ENCODE measurements at places on chromosomes 5 and 9.

- no peak for DNase-seq
Measured at GRCh38 chr5:53030893-53031292, 41.7 kb downstream of the ITGA2 start.

GRCh38 chr5:132019857-132020555, 8.5 kb upstream of the ACSL6 start:
- no peak for DNase-seq

DNA sequence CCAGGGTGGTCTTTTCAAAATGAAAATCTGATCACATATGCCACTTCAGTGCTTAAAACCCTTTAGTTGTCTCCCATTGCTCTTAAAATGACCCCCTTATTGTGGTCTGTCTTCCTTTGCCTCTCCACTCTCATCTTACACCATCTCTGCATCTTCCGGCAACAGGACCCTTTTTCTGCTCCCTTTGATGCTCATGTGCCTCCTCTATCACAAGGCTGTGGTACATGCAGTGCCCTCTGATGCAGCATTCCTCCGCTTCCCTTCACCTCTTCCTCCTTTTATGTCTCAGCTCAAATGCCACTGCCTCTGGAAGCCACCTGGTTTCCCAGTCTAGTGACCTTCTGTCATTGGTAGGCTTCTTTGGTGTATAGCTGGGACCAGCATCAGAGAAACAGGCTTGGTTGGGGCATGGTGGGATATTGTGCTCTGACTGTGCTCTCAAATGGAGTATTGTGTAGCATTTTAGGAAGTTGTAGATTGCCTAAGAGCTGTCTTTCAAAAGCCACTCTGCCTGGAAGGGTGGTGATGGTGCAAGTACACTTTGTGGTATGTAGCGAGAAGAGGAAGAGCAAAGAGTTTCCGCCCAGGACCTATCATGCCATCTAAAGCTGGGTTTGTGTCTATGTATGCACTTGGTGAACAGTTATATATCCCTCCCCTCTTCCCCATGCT, 28.1 kb downstream of the ARHGAP26 start:
- DNase-seq: no peak

DNA sequence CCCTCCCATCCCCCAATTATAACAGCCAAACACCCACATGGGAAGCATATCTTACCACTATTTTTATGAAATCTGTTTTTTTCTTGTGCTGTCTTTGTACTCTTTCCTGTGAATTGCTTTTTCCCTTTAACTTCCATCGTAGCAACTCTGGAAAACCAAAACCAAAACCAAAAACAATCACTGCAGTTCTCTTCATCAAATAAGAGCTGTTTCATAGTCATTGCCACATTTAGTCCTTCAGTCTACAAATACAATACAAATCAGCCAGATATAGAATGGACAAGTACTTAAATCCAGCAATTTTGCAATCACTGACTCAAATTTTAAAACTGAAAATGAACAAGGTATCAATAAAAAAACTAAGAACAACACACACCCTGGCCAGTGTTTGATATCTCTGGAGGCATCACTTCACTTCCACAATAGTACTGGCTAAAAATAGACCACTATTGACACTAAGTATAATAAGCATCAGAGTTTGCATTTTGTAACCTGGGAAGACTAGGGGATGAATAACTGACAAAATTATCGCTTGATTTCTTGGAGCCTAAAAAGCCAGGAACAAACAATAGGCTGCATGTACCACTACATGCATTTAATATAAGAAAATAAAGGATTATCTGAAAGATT, 5.4 kb downstream of the PUM3 start:
- DNase-seq: no peak

- DNase-seq: no peak
Measured at GRCh38 chr9:131418143-131419025, 24.5 kb downstream of the PRRC2B start.

GRCh38 chr5:101370181-101370580, 467.1 kb upstream of the ST8SIA4 start:
- DNase-seq: no peak

- DNase-seq: no peak
Measured at GRCh38 chr9:127569886-127570401, 42.1 kb upstream of the STXBP1 start.

DNA sequence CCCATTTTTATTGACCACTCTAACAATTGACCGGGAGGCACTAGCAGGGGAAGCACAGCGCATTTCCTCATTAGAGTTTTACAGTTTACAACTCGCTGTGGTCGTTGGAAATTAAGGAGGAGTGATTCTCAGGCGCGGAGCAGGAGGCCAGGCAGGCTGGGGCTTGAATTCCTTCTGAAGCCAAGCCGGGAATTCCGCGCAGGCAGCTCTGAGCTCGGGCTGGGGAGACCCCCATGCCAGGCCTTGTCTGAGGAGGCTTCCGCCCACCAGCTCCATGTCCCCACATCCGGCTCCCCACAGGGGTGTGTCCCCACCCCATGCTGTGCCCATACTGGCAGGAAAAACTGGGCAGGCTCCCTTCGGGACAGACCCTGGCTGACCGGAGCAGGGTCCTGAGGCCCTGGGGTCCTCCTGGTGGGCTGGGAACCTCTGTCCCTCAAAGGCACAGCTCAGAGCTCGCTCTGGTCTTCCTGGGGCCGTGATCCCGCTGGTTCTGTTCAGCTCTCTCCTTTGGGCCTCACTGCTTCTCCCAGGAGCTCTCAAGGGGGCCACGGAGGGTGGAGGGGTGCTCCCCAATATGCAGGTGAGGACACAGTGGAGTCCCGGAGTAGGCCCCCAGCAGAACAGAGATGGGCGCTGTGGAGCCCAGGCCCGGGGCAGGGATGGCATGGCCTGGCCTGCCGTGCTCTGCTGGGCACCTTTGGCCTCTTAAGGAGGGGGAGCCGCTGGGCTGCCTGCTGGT, 1.3 kb upstream of the NRARP start:
- DNase-seq: no peak

GRCh38 chr5:151870820-151871219, 53.8 kb downstream of the GLRA1 start:
- no peak for DNase-seq

- no peak for DNase-seq
Measured at GRCh38 chr5:133287500-133287899, 235.7 kb downstream of the HSPA4 start.

DNA sequence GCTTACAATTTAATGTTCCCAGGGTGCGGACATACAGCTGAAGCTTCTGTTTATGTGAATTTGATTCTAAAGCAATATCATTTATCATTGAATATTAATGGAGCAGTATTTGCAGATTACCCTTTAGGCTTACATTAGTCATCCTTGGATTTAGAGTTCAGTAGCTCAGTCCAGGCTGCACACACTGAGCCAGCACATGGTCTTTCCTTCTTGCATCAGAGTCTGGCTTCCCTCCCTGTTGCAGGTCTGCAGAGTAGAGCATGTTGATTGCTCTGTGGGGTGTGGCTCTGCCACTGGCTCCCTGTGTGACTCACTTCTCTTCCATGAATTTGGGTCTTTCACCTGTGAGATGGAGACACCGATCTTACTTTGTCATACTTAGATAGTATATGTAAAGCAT, 36.8 kb downstream of the NSG2 start:
- no peak for DNase-seq

DNA sequence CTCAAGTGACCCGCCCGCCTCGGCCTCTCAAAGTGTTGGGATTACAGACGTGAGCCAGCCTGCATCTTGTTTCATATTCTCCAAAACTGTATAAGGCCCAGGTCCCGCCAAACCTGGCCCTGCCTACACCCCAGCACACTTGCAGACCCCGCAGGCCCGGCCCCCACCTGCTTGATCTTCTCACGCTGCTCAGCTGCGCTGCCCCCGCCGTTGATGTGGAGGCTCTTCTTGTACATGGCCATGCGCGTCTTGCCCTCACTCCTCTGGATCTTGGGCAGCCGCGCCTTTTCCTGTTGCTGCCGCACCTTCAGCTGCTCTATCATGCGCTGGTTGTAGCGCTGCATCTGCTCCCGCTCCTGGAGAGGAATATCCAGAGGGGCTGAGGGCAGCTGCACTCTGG, 49.0 kb upstream of the FBXW11 start:
- no peak for DNase-seq

DNA sequence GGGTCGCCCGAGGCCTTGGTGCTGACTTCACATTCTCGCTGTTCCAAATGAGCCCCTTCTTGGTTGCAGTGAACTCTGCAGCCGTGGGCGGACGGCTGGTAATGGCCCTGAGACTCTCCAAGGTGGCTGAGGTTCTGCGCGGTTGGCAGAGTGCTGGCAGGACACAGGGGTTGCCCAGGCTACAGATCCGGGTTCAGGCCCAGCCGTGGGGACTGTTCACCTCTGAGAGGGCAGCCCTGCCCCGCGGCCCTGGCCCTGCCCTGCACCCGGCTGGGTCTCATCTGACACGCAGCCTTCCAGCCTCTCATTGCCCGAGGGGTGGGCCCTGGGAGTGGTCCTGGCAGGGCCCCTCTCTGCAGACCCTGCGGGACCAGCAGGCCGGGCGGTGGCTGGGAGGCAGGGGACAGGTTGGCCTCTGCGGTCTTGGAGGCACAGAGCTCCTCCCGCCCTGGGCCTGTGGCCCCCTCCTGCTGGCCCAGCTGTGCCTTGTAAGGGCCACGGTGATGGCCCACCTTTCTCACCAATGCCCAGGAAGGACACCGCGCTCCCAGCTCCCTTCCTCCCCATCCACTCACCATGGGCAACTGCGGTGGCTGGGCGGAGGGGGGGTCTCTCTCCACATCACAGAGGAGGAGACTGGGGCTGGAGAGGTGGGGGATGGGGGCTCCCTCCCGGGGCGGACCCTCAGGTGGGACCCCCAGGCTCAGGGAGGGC, 51.6 kb downstream of the AHRR start:
- DNase-seq: no peak

DNA sequence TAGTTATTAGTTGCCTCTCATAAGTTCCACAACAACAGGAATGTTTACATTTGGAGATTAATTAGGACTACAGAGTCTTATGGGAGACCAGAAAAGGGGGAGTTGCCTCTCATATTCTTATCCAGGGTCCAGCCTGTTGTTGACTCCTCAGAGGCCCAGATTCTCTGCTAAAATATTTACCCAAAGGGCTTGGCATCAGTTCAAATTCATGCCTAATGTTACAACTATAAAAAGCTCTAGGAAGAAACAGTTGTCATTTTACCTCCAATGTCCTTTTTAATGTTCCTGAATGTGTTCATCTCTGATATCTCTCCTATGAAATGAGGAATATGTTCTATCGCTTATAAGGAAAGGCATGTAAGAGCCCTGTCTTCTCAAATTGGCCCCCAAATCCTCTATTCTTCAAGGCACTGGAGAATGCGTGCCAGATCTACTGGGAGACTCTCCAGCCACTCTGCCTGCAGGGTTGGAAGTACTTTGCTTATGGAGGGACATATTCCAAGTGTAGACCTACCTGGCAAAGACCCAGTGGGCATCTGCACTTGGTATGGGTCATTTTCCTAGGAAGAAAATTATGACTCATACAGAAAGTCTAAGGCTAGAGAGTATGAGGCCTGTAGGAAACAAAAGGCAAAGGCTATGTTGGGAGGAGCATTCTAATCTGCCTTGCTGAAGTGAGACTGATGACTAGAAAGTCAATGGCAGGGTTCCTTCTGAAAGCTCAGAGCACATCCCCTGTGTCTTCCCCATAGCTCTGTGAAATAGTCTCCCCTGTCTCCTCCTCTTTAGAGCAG, 192.6 kb downstream of the ESM1 start:
- no peak for DNase-seq

- peak; percentile 40 for DNase-seq
Measured at GRCh38 chr9:69215774-69216485, 41.9 kb downstream of the TJP2 start.

DNA sequence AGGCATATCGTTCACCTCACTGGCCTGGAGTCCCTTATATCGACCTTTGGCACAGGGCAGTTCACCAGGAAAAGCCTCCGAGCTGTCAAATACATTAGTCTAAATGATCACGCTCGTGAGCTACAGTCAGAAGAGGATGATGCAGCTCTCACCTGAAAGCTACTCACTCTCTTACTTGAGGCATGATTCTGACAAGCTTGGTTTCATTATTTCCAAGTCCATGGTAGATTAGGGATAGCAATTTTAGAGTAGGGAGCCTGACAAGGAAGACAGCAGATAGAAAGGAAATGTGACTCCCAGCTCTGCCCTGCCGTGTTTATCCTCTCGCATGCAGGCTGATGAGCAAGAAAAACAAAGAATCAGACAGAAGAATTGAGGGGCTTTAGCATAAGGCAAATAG, 98.0 kb upstream of the MAP1B start:
- no peak for DNase-seq

- DNase-seq: no peak
Measured at GRCh38 chr9:112507001-112507680, 20.5 kb downstream of the KIAA1958 start.

DNA sequence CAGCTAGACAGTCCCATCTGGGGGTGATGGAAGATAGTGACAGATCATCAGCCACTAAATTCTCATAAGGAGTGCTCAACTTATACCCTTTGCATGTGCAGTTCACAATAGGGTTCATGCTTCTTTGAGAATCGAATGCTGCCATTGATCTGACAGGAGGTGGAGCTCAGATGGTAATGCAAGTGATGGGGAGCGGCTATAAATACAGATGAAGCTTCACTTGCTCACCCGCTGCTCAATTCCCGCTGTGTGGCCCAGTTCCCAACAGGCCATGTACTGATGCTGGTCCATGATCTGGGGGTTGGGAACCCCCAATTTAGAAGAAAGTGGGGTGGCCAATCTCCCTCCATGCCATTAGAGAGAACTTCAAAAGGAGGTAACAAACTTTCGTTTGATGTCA, 44.9 kb upstream of the ZNF462 start:
- DNase-seq: no peak

- DNase-seq: no peak
Measured at GRCh38 chr5:166959766-166960165, 1331.7 kb upstream of the WWC1 start.

GRCh38 chr9:115085773-115086377, 32.1 kb downstream of the TNC start:
- no peak for DNase-seq

DNA sequence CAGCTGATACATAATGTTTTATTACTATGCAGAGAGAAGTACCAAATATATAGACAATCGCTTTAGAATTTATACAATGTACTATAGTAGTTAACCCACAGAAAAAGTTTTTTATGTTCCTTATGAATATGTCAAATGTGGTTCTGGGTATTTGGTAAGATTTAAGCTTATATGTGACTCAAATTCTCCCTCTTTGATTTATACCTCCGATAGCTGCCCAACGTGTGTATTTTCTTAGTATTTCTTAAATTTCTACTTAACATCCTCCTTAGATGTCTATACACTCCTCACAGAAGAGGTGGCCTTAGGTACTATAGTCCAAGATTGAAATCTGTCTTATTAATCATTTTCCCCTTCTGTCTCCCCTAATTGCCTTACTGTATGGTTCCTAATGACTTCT, 138.6 kb upstream of the TNFAIP8 start:
- DNase-seq: no peak

DNA sequence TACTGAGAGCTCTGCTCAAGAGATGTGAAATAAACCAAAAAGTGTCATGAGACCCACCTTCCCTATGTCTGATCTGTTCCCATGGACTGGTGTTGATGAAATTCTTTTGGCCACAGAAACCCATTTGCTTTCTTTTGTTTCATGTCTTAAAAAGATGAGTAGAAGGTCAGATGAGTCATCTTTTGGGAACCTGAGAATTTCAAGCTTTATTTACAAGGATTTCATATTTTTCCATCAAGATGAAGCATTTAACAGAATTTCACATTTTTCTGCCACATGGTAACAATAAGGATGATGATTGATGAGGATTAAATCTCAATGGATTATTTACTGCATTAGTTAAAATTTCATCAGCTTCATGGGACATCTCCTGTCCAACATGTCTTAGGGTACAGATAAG, 337.8 kb downstream of the DEPDC1B start:
- no peak for DNase-seq

GRCh38 chr5:107957051-107957450, 286.3 kb upstream of the EFNA5 start:
- DNase-seq: no peak

All from heart right ventricle (tissue), 16 donors.